ENCODE measurements at places on chromosomes 2 and 18.

DNA sequence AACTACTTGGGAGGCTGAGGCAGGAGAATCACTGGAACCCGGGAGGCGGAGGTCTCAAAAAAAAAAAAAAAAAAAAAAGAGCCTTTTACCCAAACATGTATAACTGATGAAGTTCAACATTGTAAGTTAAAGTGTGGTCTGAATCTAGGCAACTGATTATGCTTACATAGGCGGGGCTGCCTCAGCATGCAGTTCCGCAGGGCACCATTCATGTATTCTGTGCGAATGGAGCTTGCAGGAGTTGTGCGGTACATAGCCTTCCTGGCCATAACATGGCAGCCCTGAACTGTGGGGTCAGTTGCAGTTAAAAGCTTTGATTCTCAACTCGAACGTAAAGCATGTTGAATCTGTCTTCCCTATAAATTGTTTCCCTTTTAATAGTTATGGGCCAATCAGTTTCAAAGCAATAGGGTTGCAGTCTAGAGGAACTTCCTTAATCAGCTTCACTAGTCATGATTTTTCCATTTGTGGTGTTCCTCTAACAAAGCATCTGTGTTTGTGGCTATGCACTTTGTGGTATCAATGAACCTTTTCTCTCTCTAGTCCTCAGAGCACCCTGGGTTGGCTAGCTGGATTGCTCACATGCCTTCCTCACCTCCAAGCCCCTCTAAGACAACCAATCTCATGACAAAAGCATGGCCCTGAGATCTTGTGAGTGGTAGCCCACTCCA is 30.6 kb upstream of the CEP68 start:
- DNase-seq, result peak; percentile 48

DNA sequence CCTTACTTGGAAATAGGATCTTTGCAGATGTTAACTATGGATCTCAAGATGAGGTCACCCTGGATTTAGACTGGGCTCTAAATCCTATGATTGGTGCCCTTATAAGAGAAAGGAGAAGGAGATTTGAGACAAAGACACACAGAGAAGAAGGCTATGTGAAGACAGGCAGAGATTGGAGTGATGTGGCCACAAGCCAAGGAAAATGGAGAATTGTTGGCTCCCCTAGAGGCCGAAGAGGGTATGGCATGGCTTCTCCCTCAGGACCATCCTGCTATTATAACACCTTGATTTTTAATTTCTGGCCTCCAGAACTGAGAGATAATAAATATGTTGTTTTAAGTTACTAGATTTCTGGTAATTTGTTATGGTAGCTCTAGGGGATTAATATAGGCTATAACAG is 7.6 kb downstream of the CYBRD1 start:
- DNase-seq, result no peak

DNA sequence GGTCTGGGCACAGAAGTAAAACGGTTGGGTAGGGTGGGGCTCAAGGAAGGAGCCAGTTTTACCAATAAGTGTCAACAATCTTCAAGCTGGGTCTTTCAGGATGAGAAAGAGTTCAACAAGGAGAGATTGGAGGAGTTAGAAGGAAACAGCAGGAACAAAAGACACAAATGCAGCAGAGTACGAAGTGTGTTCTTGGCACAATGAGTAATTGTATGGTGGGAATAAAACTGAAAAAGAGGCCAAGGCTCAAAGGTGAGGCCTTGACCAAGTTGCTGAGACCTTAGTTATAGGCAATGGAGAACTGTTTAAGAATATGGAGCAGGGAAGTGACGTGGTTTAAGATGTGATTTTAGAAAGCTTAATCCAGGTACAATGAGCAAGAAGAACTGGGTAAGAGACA is 230.3 kb downstream of the PDE11A start:
- DNase-seq, result no peak

DNA sequence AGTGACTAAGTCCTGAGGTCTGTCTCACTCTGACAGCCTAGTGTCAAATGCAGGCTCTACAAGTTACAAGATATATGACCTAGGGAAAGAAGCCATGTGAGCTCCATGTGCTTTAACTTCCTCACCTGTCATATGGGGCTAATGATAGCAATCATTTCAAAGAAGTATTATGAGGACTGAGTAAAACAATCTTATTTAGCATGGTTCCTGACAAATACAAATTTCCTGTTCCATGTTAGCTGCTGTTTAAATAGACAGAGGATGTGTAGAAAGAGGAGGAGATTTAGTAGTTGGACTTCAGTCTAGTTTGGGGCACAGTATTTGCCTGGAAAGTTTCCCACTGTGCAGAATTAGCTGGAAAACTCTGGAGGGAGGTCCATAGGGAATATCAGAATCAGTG is 545.8 kb downstream of the CNTNAP5 start:
- DNase-seq, result no peak

- no peak for DNase-seq
Measured at GRCh38 chr18:22005191-22005841, 164.1 kb upstream of the GATA6 start.

DNA sequence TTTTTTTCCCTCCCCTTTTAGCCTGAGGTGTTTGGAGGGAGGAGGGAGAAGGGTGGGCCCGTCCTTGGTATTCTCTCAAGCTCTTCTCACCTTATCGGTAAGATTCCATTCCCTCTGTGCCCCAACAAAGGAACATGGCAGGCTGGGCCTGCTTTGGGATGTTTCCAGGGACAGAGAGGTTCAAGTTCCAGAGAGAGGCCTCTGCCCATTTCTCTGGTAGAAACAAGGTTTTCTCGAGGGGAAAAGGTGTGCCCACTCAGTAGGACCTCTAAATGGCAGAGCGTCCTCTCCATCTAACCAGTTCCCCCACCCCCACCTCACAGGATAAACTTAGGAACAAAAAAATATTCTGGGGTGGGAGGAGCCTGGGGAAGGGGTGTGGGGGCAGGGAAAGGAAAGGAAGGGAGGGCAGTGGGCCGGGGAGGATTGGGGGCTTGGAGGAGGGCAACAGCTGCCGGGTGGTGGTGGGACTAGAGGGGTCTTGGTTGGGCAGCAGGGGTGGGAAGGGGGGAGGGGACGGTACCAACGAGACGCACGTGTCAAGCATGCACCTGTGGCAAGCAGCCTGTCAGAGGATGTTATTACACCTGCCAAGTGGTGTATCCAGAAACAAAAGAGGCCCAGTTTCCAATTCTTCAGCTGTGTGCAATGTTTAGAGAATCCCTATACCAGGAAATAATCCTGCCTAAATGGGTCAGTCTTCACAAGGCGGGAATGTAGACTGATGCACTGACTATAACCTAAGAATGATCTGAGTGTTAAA is 2.1 kb downstream of the PCBP1 start:
- no peak for DNase-seq

- no peak for DNase-seq
Measured at GRCh38 chr2:234655706-234656105, 158.8 kb upstream of the ARL4C start.

DNA sequence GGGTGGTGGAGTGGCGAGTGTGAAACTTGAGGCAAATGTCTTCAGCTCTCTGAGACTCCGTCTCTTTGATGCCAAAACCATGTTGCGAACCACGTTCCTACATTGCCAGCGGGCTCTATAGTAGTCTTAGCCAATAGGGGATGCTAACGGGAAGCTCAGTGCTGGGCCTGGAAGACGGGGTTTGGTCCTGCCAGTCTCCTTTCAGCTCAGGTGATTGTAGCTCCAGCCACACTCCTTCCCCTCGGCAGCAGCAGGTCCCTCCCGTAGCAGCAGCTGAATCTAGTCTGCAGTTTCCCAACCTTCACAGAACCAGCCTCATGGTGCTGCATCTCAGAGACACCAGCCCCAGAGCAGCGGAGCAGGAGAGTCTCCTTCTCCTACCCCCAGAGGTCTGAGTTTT is 109.7 kb downstream of the TFCP2L1 start:
- DNase-seq, result no peak

DNA sequence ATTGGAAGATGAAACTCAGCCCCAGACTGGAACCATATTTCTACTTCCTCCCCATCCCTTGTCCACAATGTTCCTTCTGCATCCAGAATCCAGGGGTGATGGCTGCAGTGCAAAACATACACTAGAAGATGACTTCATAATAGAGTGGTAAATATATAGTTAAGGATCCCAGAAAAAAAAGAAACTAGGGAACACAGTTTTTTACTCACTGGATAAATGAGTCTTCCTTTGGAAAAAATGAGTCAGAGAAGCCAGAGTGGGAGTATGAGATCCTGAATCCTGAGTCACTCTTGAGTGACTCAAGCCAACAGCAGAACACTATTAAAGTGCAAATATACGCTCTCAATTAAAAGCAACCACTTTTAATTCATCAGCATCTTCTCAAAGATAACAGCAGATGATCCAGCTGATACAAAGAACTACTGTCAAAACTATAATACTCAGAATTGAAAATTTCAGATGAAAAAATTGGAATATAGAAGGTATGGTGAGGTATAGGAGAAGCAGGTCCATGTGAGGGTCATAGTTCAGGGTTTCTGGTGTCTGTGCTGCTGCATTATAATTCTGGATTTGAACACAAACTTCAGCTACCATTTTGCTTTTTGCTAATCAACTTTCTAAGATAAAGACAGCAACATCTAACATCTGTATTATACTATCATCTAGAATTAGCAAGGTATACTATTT is 987.2 kb upstream of the CDH2 start:
- no peak for DNase-seq

DNA sequence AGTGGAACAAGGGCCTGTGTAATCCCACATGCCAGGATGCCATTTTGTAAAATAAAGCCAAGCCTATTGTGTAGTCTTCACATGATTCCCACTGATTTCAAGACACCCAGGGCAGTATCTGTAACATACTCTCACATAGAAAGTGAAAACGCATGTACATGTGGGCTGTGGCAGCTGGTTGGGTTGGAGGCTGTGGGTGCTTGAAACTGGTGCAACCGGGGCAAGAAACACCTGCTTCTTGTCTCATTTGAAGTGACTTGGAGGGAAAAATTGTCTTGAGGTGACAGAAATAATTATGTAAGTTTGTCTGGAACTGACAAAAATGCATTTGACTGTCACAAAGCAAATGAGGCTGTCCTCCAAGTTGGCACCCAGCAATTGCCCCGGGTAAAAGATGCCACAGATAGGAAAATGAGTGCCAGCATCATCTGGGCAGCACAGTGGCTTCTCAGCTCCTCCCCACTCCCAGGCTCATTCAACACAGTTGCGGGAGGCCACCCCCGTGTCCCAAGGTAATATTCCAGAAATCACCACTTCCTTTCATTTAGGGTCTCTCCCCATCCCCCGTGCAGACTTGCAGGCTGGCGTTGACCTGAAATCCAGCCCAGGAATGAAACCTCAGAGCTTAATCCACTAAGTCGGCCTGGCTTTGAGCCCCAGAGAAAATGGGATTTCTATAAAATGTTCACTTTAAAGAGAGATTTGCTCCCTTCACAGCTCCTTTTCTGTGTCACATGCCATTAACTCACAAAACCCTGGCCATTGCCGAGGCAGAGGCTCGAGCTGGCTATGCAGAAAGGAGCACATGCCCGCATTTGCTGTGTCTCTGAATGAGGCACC is 293.9 kb upstream of the PARD3B start:
- DNase-seq, result no peak

- DNase-seq, result no peak
Measured at GRCh38 chr2:39313575-39313974, 69.8 kb upstream of the CDKL4 start.

GRCh38 chr2:39099310-39099869 is 21.5 kb downstream of the SOS1 start:
- DNase-seq, result no peak

GRCh38 chr2:42182654-42183308 is 13.6 kb downstream of the EML4 start:
- no peak for DNase-seq

GRCh38 chr2:8606226-8606625 is 75.6 kb upstream of the ID2 start:
- no peak for DNase-seq

DNA sequence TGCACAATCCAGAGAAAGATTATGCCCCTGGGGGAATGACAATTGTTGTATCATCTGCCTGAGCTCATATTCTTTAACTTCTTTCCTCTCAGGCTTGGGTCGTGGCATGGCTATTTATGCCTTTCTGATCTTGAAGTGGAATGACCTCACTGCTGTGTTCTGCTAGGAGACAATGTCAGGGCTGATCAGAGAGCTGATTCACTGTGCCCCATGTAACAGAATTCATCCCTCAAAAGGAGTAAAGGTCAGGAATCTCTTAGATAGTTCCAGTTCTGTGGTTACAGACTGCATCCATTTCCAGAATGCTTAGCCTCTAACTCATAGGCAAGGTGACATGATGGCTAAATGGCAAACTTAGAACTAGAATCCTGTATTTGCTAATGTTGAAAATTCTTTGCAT is 511.7 kb upstream of the CNTNAP5 start:
- no peak for DNase-seq

GRCh38 chr2:191234376-191234775 is 10.8 kb upstream of the MYO1B start:
- DNase-seq, result no peak

- no peak for DNase-seq
Measured at GRCh38 chr18:6940451-6940850, 177.1 kb downstream of the LAMA1 start.

- no peak for DNase-seq
Measured at GRCh38 chr2:41723526-41723925, 324.3 kb upstream of the PKDCC start.

- DNase-seq, result no peak
Measured at GRCh38 chr2:942775-943460, 7.7 kb upstream of the SNTG2 start.

- DNase-seq, result no peak
Measured at GRCh38 chr18:61637905-61638595, 254.8 kb downstream of the RNF152 start.

- no peak for DNase-seq
Measured at GRCh38 chr2:153294199-153294786, 184.3 kb downstream of the RPRM start.

- DNase-seq, result no peak
Measured at GRCh38 chr2:58951722-58952121, 710.6 kb upstream of the FANCL start.

Measured in stimulated activated naive B cell treated with anti-CD40 and anti-IgM and Interleukin-4, amounts not matched to agents 10 μg/mL and 1 μg/mL and 100 μg/mL, for 72 hours (primary cell).